ENCODE measurements at places on chromosomes 2 and 18.
A peak's percentile ranks its signal among the peaks of the same experiment; 100 is the strongest.

DNA sequence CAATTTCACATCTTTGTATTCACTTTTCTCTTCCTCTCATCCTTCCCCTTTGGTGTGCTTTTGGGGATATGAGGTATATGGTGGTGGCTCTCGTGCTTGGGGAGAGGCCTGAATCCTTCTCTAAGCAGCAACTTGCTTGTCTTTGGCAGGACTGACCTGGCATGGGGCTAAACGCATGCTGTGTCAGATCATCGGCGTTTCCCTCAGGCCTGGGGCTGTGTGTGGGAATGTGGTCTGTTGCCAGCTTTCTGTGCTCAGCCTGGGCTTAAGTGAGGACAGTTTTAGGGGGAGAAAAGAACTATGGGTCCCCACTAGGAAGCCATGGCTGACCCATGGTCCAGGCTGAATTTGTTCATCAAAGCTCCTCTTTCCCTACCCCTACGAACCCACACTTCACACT is 60.7 kb downstream of the TET3 start:
- no peak for DNase-seq

DNA sequence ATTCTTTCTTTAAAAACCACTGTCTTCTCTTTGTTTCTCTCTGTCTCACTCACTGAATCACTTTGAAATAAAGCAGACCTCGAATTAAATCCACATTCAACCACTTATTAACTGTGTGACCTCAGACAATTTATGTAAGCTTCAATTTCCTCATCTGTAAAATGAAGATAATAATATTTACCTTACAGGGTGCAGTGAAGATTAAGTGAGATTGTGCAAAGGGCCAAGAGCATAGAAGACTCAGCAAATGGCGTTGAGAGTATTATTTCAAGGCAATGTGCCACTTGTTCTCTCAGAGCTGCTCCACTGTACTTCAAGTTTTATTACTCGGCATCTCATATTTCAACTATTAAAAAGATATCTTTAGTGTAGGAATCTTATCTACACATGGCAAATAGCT is 454.2 kb upstream of the HNRNPA3 start:
- no peak for DNase-seq

GRCh38 chr2:10208736-10209135 is 86.2 kb downstream of the RRM2 start:
- peak; percentile 86 for DNase-seq

DNA sequence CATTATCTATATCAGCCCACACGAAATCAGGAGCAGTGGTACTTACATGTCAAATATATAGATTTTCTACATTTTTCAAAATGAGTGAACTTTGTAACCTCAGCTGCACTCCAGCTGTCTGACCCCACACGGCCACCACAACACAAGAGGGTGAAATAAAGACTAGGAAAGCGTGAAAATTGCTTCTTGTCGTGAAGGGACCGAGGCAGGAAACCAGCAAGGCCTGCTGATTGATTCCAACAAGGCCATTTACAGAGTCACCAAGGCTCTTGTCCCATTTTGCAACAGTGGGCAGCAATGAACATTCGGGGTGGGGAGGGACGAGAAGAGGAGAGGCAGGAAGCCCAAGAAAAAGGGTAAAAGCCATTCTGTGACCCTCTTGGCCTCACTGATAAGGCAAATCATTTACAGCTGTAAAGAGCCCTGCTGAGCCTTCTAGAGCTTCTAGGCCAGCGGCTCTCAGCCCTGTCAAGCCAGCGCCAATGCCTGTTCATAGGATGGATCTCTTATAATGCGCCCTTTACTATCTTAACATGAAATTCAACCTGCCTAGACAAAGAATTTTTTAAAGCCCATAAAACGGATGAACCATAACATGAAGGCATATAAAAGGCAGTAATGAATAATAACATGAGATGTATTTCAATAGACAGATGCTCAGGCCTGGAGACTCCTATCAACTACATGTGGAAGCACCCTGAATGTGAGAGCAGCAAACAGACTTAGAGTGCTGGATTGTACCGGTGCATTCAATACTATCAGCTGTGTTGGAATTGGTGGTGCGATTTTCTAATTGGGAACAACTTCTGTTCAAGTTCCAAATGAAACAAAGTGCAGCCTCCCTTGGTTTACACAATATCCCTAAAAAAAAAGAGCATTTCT is 269.0 kb downstream of the CDCA7 start:
- DNase-seq, result peak; percentile 8

DNA sequence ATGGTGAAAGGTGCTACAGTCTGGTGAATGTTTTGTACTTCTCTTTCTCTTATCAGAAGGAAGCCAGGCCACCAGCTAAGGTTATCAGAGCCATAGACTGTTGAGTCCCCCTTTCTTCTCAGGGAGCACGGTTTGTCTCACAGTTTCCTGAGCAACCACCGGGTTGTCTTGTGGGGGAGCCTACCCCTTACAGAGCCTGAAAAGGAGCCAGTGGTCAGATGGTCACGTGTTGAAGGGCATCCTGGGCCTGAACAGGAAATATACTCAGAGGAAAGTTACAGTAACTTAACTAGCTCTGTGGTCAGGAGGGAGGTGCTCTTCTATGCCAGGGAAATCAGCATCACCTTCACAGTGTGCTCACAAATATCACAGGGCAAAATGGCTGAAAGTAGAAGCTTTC is 11.6 kb downstream of the CD28 start:
- no peak for DNase-seq

DNA sequence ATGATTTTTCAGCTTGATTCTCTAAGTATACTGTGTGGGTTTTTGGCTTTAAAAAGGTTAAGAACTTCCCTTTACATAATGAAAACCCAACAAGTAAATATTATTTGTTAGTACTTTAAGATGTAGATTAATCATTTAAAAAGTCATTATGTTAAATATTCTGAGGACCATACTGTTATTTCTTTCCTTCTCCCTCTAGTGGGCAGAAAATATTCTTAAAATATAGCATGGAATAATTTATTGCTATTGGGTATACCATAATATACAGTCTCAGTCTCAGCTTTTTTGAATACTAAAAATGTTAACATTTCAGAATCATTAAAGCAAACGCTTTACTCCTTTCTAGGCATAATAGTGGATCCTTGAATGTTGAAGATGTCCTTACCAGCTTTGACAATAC is 28.1 kb downstream of the CAMKMT start:
- no peak for DNase-seq

- DNase-seq, result no peak
Measured at GRCh38 chr2:7886666-7887065, 795.2 kb upstream of the ID2 start.

DNA sequence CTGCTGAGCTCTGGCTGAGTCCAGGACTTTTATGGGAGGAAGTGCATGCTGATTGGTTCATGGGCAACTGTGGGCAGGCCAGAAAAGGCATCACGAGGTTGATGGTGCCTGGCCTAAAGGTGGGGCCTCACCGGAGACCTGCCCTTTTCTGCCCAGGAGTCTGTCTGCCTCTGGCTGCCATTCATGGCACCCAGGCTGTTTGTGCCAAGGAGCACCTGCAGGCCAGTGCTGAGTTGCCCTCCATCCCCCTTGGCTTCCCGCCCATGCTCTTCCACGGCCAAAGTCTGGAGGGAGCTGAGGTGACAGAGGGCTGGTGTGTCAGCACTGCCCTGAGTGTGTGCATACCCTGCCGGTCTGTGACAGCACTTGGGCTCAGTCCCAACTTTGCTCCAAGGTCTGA is 123.2 kb downstream of the PTH2R start:
- no peak for DNase-seq

- no peak for DNase-seq
Measured at GRCh38 chr2:51903728-51904127, 871.8 kb upstream of the NRXN1 start.

- DNase-seq, result no peak
Measured at GRCh38 chr18:45116116-45116515, 435.4 kb downstream of the SETBP1 start.

- no peak for DNase-seq
Measured at GRCh38 chr2:232901736-232902578, 31.9 kb downstream of the SNORC start.

GRCh38 chr18:3655254-3656050 is 205.5 kb downstream of the TGIF1 start:
- DNase-seq, result no peak

- DNase-seq, result no peak
Measured at GRCh38 chr2:207051385-207051965, 112.2 kb downstream of the CPO start.

DNA sequence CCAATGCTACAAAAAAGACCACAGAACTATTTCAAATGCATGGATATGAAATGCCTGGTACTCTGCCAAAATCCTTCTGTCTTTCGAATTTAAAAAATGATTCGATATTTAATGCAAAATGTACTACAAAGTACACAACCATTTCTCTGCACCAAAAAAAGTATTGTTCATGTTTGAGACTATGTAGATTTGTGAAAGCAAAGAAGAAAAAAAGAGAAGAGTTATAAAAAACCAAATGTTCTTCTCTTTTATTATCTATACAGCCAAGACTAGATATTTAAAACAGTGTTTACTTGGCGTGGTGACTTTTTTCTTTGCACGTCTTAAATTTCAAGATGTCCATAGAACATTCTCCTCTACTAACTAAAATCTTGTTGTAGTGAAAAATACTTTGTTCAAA is 89.2 kb downstream of the DTNA start:
- no peak for DNase-seq

DNA sequence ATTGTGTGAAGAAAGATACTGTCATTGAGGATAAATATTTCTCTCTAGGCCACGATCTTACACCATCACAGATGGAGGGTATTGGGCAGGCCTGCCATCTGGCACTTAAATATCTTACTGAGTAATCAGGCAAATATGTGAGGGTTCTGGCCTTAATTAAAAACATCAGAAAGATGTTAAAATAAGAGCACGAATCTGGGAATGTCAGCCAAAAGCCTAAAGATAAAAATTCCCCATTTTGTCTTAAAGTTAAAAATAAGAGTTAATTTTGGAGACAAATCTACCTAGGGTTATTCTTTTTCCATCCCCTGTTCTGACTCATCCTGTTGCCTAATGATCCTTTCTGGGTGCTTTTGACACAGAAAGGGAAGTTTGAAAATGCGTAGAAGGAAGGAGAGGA is 121.0 kb downstream of the SUCLG1 start:
- DNase-seq, result peak; percentile 80

GRCh38 chr18:31248783-31249521 is 69.0 kb upstream of the DSG1 start:
- DNase-seq, result no peak

GRCh38 chr2:51995293-51995692 is 963.4 kb upstream of the NRXN1 start:
- no peak for DNase-seq

GRCh38 chr2:219252570-219252899 is 508 bp upstream of the TUBA4B start:
- DNase-seq, result no peak

- no peak for DNase-seq
Measured at GRCh38 chr18:36185157-36185556, 2.1 kb upstream of the MOCOS start.

DNA sequence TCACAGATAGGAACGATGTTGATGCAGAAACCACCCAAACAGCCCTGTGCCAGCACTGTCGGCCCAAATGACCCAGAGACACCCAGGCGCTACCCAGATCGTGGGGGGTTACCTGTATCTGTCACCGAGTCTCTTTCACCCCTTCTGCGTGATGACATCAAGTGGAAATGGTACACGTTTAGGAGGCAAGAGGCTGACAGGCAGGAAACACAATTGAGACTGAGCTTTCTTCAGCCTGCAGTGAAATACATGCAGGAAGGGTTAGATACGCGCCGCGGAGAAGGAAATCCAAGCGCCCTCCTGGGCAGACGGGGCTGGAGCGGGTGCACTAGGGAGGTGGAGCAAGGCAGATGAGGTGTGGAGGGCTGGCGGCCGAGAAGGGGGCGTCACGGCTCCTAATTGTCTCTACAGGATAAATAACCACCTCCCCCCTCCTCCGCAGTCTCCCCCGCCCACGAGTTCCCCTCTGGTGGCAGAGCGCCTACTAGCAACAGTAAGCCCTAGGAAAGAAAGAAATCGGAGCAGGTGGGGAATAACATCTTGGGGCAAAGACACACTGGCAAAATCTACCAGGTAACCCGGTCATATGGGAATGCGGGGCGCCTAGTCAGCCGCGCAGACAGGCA is at the start of gene RNF152:
TSS of gene RNF152 (minus strand) at position 325 of the 626 bp plus-strand sequence. CDS start 76,544 bp downstream, outside the sequence.
- DNase-seq, result peak; percentile 6

- DNase-seq, result no peak
Measured at GRCh38 chr2:197674591-197674990, 796 bp downstream of the RFTN2 start.

GRCh38 chr18:23949863-23950262 is 64.7 kb upstream of the TTC39C start:
- DNase-seq, result no peak

GRCh38 chr2:234788841-234789240 is 163.0 kb upstream of the SH3BP4 start:
- no peak for DNase-seq

- no peak for DNase-seq
Measured at GRCh38 chr2:23487735-23488492, 102.9 kb downstream of the KLHL29 start.

GRCh38 chr2:44184106-44184505 is 15.4 kb downstream of the PPM1B start:
- no peak for DNase-seq

GRCh38 chr2:113407446-113408099 is 29.9 kb upstream of the ZNG1B start:
- no peak for DNase-seq

DNA sequence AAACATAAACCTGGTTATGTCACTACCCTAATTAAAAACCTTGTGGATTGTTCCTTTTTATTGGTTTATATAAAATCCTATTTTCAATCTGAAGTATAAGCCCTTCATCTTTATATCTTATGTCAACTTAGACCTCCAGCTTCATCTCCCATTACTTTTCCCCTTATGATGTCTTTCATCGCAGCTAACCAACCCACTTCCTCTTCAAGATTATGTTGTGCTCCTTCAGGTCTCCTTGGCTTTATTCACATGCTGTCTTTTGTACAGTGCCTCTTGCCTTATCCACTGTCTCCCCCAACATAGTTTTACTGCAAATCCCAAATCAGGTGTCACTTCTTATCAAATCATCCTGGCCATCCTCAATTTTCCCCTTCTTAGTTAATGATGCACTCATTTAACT is 25.9 kb downstream of the MBD5 start:
- DNase-seq, result no peak

- DNase-seq, result no peak
Measured at GRCh38 chr18:41128545-41128944, 826.5 kb upstream of the PIK3C3 start.

DNA sequence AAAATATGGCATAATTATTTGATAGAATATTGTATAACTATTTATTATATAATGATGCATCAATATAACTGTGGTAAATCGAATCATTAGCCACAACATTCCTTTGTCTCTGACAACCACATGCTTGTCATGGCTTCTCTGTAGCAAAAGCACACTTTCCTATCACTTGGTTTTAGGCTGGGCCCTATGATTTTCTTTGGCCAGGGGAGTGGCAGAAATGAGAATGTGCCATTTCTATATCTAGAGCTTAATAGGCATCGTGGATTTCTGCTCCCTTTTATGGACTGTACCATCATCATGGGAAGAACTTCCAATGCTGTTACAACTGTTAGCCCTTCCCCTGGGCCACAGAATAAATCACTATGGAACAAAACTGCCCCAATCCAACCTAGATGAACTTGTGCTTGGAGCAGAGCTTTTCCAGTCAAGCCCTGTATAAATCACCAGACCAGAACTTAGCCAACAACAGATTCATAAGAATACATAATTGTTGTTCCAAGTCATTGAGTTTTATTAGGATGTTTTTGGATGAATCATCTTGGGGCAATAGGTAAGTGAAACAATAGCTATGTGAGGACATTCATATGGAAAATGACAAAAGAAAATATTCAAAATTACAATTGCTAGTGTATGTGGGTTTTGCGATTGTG is 715.8 kb downstream of the ERBB4 start:
- DNase-seq, result no peak
